Esophagus squamous epithelium (tissue), 5 donors: ENCODE measurements at places on chromosomes 3 and 15. TPM values are rescaled to one million over a fixed set of nuclear protein-coding genes. Genes with fewer than 3 reads are reported as not detected.

DNA sequence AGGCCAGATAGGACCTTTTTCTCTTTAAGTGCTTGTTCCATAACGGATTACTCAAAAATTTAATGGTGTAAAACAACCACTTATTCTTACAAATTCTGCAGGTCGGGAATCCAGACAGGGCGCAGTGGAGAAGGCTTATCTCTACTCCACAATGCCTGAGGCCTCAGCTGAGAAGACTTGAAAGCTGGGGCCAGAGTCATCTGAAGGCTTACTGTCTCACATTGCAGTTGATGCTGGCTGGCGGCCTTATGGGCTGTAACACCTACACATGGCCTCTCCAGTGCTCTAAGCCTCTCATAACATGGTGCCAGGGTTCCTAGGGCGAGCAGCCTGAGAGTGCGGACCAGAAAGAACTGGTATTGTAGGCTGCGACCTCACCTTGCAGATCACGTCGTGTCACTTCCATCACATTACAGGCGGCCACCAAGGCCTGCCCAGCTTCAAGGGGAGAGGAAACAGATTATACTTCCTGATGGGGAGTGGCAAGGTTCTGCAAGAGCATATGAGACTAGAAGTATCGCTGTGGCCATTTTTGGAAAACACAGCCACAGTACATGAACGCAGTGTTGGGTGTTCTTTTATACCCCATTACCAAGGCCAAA, 32.4 kb downstream of the CMTM7 start:
- peaks cover 90% of the 10 kb centered on the region for H3K27me3 ChIP-seq
- peaks cover 10% of the 10 kb centered on the region for H3K4me1 ChIP-seq
- H3K4me3 ChIP-seq = no peak overlapping the region
- no peak for DNase-seq

DNA sequence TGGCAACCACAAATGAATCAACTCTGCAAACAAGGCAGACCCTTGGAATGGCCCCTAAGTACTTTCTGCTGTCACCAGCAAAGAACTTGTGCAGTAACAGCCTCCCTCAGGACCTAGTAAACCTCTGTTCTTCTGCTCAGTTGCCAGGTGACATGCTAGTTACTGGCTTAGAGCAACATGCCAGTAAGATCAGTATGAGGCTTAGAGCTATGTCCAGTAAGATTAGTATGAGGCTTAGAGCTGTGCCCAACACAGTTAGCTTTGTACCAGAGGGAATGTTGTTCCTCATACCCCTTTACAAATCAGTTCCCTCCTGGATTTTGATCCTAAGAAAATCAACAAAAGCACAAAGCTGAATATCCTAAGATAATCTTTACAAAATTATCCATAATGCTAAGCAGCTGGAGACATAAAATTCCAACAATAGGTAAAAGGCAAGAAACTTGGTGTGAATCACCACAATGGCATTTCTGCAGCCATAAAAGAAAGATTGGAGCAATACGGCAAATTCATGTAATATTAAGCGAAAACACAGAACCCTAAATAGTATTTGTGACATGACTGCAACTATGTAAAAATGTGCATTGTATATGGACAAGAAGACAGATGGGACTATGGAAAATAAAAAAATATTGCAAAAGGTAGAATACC, 107.3 kb upstream of the LPP start:
- no peaks in the 10 kb centered on the region for H3K4me1 ChIP-seq
- H3K27ac ChIP-seq = no peak overlapping the region
- DNase-seq = no peak
- H3K36me3 ChIP-seq = no peaks in the 10 kb centered on the region
- no peak overlapping the region for H3K4me3 ChIP-seq
- H3K27me3 ChIP-seq = no peaks in the 10 kb centered on the region

DNA sequence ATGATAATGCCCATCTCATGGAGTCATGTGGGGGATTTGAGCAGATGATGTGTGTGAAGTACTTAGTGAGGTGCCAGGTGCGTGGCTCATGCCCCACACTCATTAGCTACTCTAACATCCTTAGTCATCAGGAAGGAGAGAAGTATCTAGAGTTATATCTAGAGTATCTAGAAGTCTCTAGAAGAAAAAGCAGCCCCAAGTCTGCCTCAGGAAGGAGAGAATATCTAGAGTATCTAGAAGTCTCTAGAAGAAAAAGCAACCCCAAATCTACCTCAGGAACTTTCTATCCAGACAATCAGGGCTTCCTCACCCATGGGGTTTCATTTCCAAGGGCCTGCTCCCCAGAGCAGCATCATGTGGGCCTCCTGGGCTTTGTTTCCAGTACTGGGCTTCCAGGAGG, 24.7 kb upstream of the DOCK3 start:
- DNase-seq = no peak
- peaks cover 2% of the 10 kb centered on the region for H3K4me1 ChIP-seq
- no peaks in the 10 kb centered on the region for H3K27me3 ChIP-seq

- no peaks in the 10 kb centered on the region for H3K4me1 ChIP-seq
- DNase-seq = no peak
- peak overlapping the region; percentile 42 for H3K27ac ChIP-seq
- H3K27me3 ChIP-seq = no peaks in the 10 kb centered on the region
- H3K36me3 ChIP-seq = no peaks in the 10 kb centered on the region
- H3K4me3 ChIP-seq = no peak overlapping the region
Observed at GRCh38 chr3:176167272-176167671, 1030.0 kb downstream of the TBL1XR1 start.

GRCh38 chr3:112948346-112948838, 26.5 kb downstream of the CD200R1 start:
- DNase-seq = no peak
- H3K4me1 ChIP-seq = no peaks in the 10 kb centered on the region
- peaks cover 4% of the 10 kb centered on the region for H3K36me3 ChIP-seq
- no peak overlapping the region for H3K27ac ChIP-seq
- no peak overlapping the region for H3K4me3 ChIP-seq

DNA sequence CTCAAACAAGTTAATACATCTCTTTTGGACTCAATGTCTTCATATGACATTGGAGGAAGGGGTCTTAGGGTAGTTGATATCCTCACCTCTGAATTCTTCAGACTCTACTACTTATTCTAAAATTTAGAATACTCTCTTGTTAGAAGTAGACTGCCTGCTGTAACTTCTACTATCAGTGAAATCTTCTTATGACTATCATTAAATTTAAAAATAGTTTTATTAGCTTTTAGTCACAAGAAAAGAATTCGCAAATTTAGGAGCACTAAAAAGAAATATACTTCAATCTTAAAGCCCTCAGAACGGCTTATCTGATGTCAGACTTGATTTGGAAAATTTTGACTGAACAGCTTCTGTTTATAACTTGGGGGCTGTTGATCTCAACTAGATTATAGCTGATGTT, 67.1 kb upstream of the TTC14 start:
- no peaks in the 10 kb centered on the region for H3K36me3 ChIP-seq
- H3K4me1 ChIP-seq = no peaks in the 10 kb centered on the region

DNA sequence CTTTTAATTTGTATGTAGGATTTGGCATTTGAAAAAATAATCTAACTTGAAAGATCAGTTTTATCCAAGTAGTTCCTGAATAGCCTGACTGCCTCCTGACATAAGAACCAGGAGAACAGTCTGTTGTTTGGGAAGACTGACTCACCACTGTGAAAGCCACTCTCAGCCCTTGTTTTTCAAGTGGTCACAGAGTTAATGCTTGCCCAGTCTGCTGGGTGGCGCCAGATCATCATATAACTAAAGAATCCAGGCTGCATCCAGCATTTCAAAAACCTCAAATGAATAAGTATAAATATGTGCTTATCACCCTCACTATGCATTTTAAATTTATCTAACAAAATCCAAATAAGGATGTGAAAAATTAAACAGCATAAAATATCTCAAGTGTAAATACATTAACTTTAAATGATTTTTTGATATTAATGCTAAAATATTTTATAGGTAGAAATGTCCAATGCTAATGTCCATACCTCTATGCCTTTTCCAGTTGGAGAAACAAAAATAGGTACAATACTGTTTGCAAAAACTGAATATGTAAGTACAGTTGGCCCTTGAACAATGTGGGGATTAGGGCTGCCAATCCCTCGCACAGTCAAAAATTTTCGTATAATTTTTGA, 26.9 kb upstream of the ZBBX start:
- no peak overlapping the region for H3K4me3 ChIP-seq
- H3K36me3 ChIP-seq = no peaks in the 10 kb centered on the region
- H3K27ac ChIP-seq = no peak overlapping the region

DNA sequence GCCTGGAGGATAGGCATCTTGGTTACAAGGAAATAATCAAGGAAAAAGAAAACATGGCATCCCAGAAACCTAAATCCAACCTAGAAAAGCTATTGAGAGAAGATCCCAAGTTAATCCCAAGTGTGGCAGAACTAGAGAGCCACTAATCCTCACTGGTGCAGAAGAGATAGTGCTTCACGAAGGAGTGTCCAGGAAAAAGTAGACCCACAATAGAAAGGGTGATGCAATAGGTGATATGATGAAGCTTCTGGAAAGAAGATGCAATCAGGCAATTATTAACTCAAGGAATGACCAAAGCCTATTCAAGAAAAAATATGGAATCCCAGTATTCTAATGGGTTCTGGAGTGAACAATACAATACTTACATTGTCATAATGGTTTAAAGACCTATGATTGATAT, 95.2 kb downstream of the AQP9 start:
- H3K4me3 ChIP-seq = no peak overlapping the region
- H3K27me3 ChIP-seq = no peaks in the 10 kb centered on the region
- H3K4me1 ChIP-seq = peaks cover 51% of the 10 kb centered on the region
- H3K27ac ChIP-seq = no peak overlapping the region

DNA sequence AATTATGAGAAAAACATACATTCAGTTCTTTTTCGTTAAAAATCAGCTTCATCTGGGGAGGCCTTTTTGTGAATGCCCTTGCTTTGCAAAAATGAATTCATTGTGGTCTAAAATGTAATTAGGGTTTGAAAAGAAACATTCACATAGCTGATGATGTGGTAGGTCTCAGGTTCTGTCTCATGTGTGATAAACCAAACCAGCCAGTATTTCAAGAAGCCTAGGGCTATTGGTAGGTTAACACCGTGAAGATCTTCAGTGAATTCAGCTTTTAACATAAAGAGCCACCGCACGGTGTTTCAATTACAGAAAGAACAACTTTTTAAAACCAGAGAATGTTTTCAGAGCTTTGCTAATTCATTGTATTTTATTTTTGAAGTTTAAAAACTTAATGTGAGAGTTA, 41.9 kb downstream of the CTNNB1 start:
- H3K4me1 ChIP-seq = peaks cover 22% of the 10 kb centered on the region
- H3K4me3 ChIP-seq = no peak overlapping the region
- H3K36me3 ChIP-seq = peaks cover 17% of the 10 kb centered on the region

DNA sequence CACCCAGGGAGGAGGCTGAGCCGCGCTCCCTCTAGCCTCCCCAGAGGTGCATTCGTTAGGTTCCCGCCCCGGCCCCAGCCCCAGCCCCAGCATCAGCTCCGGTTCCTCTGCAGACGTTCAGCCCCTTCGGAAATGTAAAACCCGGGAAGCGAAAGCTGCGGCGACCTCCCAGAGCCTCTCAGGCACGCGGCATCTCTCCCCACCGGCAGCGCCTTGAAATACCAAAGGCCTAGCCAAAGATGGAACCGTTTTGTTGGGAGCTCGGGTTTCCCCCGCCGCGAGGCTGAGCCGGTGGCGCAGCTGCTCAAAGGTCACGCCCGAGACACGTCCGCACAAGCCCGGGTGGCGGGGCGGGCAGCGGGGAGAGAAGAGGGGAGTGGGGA, 77.8 kb upstream of the HES1 start:
- H3K27me3 ChIP-seq = no peaks in the 10 kb centered on the region
- H3K4me3 ChIP-seq = no peak overlapping the region
- H3K27ac ChIP-seq = no peak overlapping the region
- H3K4me1 ChIP-seq = peaks cover 16% of the 10 kb centered on the region

- H3K27ac ChIP-seq = no peak overlapping the region
- H3K27me3 ChIP-seq = no peaks in the 10 kb centered on the region
Observed at GRCh38 chr3:25349095-25349494, 79.0 kb upstream of the RARB start.

- peaks cover 4% of the 10 kb centered on the region for H3K4me1 ChIP-seq
- DNase-seq = no peak
- no peak overlapping the region for H3K27ac ChIP-seq
- no peak overlapping the region for H3K4me3 ChIP-seq
Observed at GRCh38 chr15:40449275-40449674, 8.5 kb downstream of the BAHD1 start.

CLK3 gene
- 53.6 TPM for total RNA-seq

MKRN3 gene
- total RNA-seq = 5.5 TPM

CPB1 gene
- total RNA-seq = not detected
